ENCODE measurements at places on chromosomes 16 and 17.

DNA sequence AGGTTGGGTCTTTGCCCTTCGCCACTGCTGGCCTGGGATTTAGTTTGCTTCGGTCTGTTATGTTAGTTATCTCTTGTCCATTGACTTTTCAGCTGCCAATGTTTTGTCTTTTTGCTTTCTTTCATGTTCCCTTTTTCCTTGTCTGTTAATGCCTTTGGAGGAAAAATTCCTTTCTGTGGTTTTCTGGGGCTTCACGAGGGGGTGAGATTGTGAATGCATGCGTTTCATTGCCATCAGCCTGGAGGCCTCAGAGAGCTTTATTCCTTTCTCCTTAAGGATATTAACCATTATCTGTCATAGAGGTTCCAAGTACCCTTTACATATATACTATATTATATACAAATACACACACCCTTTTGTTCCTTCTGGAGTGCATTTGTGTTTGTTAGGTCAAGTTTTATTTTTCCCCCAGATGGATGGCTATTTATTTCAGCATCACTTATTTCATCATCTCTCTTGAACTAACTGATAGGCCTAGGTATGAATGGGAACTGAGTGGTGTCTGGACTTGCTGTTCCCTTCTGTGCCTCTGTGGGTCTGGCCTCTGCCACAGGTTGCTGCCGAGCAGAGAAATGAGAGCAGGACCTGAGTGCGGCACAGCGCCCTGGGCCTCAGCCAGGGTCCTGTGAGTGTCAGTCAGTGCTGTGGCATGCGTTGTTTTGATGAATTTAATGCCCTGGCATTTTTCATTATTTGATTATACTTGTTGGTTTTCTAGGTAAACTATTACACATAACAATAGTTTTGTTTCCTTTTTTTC lies 193.4 kb downstream of the LGALS9B start:
- DNase-seq, result no peak

DNA sequence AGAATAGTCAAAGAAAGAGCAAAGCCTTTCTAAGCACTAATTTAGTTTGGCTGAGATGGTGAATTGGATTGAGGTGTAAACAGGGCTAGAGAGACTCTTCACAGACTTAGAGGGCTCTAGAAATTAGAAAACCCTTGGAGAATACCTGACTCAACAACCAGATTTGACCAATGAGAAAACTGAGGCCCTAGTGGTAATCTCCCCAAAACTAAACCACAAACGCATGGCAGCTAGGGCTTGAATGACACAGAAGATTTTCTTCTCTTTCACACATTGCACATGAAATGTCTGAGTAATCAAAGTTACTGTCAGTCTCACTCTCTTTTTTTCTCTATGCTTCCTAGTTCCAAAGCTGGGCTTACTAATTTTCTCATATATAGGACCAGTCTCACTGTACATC lies 314.5 kb upstream of the KCNJ16 start:
- no peak for DNase-seq

DNA sequence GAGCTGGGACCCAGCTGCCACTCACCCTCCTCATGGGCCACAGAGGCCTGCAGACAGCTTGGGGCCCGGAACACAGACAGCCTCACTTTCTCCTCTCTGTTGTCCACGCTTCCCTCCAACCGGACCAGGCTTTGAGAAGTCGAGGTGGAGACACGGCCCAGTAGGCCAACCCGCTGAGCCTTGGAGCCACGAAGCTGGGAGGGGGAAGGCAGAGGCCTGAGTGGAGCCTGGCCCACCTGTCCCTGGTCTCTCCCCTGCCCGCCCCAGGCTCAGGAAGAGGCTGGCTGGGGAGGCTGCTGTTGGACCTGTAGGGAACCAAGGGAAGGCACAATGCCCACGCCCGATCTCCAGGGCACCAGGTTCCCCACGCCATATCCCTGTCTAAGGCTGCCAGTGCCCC lies 48.1 kb downstream of the RMI2 start:
- DNase-seq, result no peak

- DNase-seq, result no peak
These were observed 9.3 kb downstream of the CTRB2 start for GRCh38 chr16:75197522-75198134.

DNA sequence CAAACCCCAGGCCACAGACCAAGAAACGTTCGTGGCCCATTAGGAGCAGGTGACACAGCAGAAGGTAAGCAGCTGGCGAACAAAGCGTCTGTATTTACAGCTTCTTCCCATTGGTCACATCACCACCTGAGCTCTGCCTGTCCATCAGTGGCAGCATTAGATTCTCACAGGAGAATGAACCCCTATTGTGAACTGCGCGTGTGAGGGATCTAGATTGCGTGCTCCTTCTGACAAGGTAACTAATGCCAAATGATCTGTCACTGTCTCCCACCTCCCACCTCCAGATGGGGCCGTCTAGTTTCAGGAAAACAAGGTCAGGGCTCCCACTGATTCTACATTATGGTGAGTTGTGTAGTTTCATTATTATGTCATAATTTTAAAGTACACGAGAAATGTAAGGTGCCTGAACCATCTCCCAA lies 186.3 kb downstream of the CPPED1 start:
- DNase-seq, result no peak

GRCh38 chr16:19410435-19411171 lies 7.1 kb upstream of the TMC5 start:
- DNase-seq, result peak; percentile 13

DNA sequence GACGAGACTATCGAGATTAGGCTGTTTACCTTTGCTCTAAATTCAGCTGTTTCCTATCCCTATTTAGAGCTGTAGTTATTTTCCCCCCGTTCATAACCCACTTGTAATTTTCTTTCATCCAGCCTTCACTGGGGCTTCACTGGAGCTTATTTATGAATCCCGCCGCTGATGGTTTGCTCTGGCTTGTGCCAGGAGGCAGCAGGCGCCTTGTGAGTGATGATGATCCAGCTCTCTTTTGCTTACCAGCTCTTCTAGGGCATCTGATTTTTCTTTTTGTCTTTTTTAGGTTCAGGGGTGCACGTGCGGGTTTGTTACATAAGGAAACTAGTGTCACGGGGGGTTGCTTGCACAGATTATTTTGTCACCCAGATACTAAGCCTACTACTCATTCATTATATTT lies 37.4 kb upstream of the CDH13 start:
- no peak for DNase-seq

DNA sequence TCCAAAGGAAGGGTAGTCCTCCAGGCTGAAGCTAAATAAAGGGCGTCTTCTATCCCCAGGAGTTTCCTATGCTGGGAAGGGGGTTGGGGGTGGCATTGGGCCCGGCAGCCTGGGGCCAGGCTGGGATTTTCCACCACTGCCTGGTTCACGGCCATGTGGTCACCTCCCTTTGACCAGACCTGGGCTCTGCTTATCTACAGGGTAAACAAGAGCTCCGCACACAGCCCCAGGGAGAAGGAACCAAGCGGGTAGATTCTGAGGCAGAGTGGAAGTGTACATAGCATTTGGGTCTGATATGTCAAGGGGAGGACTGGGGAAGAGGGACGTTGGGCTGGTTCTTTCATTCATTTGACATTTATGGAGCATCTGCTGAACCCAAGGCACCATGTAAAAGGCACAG lies 27.2 kb upstream of the TMEM220 start:
- no peak for DNase-seq

DNA sequence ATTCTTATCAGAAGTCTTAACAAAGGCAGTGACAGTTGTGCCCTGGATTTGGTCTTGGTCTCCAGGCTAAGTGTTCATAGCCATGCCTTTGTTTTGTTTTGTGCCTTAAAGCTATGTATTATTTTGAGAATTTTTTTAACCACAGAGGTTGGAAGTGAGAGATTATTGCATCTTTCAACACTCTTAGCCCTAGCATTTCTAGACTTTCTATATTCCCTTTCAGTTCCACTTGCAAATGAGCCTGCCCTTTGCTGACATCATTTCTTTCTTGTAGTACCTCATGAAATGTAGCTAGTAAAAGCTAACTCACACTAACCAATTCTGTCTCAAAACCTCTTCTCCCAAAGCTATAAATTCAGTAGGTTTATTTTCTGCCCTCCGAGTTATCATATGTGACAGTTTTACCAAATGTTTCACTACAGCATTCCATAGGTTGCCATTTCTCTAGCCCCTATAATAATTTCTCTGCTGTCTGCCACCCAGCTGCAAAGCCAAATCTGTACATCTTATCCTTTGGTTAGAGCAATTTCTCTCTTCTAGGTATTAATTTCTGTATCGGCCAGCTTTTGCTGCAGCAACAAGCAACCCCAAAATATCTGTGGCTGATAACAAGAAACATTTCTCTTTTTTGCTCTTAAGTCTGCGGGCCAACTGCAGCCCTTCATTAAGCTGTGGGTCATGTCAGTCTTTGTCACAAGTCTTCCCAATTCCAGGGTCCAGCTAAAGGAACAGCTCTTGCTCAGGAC lies 14.2 kb upstream of the CCL1 start:
- DNase-seq, result no peak

DNA sequence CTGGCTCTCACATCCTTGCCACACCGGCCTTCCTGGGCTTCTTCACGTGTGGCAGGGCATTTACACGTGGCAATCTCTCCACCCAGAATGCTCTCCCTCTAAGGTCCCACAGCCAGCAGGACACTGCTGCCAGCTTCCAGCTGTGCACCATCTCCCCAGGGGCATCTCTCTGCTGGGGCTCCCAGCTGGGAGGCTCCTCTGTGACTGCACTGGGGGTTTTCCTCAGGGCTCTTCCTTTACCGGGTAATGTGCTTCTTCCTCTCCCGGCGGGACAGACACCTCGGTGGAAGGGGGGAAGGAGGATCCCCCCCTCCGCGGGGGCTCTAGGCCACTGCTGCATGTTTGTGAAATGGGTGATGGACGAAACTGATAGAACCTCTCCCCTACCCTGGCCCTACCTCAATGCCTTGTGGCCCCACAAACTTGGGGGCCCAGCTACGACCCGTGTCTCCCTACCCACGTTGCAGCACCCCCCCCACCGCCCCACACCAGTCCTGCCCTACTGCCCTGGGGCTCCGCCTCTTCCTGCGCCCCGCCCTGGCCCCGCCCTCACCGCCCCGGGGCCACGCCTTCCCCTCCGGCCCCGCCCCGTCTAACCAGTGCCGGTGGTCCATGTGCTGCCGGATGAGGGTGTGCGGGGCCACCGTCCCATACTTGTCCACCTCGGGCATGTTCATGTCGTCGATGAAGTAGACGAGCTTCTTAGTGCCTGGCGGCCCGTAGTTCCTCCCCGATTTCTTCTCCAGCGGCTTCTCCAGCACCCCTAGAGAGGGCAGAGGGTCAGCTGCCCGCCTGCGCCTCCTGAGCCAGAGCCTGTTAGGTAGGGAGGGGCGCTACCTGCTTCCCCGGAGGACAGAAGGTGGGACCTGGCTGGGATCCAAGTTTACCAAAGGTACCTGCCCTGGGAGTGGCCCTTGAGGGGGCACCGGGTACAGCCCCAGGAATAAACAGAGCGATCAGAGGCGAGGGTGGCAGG lies 92.6 kb downstream of the DNAH17 start:
- peak; percentile 54 for DNase-seq

DNA sequence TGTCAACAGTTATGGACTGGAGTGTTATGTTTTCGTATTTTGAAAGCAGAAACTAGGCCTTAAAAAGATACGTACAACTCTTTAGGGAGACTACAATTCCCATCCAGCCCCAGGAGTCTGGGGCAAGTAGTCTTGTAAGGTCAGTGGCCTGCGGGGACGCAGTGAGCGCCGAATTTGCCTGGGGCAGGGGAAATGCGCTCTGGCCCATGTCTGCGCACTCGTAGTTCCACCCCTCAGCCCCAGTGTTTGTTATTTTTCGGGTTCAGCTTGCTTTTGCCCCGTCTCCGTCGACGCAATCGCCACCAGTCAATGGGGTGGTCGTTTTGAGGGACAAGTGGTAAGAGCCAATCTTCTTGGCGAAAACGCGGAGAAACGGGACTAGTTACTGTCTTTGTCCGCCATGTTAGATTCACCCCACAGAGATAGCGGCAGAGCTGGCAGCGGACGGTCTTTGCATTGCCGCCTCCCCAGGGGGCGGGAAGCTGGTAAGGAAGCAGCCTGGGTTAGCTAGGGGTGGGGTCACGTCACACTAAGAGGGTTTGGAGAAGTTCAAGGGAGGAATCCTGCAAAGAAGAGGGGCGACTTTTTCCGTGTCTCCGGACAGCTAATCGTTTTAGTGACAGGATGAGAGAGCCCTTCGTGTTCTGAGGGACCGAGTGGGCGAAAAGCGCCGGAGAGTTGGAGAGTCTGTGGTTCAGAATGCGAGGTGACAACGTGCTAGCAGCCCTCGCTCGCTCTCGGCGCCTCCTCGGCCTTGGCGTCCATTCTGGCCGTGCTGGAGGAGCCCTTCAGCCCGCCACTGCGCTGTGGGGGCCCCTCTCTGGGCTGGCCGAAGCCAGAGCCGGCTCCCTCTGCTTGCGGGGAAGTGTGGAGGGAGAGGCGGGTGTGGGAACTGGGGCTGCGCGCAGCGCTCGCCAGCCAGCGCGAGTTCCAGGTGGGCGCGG lies 1.1 kb upstream of the BRCA1 start:
- no peak for DNase-seq

GRCh38 chr16:89478576-89479221 lies 11.7 kb downstream of the ANKRD11 start:
- no peak for DNase-seq

GRCh38 chr16:52383119-52383518 lies 163.8 kb downstream of the TOX3 start:
- DNase-seq, result no peak

GRCh38 chr16:21336231-21336630 lies 58.1 kb upstream of the CRYM start:
- no peak for DNase-seq

DNA sequence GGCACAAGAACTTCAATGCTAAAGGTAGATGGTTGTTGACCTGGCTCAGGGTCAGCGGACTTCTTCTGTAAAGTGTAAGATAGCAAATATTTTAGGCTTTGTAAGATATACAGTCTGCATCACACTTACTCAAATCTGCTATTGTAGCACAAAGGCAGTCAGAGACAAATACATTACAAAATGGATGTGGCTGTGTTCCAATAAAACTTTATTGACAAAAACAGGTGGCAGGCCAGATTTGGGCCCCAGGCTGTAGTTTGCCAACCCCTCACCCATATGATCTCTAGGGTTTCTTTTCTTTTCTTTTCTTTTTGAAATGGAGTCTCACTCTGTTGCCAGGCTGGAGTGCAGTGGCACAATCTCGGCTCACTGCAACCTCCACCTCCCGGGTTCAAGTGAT lies 39.5 kb upstream of the TMEM132E start:
- DNase-seq, result no peak

GRCh38 chr17:11300738-11301137 lies 59.7 kb downstream of the SHISA6 start:
- DNase-seq, result no peak

GRCh38 chr16:70466805-70467076 lies 12.3 kb downstream of the FCSK start:
- DNase-seq, result no peak

DNA sequence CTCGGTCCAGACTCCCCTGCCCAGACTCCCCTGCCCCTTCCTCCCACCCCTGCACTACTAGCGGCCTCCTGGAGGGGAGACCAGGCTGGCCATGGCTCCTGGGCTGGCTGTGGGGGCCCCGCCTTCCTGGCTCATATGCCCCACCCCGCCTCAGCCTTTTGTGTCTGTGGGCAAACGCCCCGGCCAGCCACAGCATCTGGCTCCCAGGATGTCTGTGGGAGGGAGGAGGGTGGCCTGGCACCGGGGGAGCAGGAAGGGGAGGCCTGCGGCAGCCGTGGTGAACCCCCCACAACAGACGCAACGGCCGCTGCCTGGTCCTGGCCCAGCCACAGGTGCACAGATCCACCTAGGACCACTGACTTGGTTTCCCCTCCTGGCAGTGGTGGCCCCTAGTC lies 32.9 kb downstream of the BAHCC1 start:
- no peak for DNase-seq

- no peak for DNase-seq
These were observed 22.0 kb downstream of the CLUH start for GRCh38 chr17:2689411-2690164.

Data from activated T-helper 2 cell treated with anti-CD3 and anti-CD28 coated beads, Interferon-gamma antibody, Interleukin-2, Interleukin-4, amounts not matched to agents 10 μg/mL and 5 μg/mL and 100 μg/mL, durations not matched to agents 14 hours and 24 hours and 36 hours (primary cell).